ENCODE measurements at places on chromosomes 16 and 17.
A peak's percentile ranks its signal among the peaks of the same experiment; 100 is the strongest.

DNA sequence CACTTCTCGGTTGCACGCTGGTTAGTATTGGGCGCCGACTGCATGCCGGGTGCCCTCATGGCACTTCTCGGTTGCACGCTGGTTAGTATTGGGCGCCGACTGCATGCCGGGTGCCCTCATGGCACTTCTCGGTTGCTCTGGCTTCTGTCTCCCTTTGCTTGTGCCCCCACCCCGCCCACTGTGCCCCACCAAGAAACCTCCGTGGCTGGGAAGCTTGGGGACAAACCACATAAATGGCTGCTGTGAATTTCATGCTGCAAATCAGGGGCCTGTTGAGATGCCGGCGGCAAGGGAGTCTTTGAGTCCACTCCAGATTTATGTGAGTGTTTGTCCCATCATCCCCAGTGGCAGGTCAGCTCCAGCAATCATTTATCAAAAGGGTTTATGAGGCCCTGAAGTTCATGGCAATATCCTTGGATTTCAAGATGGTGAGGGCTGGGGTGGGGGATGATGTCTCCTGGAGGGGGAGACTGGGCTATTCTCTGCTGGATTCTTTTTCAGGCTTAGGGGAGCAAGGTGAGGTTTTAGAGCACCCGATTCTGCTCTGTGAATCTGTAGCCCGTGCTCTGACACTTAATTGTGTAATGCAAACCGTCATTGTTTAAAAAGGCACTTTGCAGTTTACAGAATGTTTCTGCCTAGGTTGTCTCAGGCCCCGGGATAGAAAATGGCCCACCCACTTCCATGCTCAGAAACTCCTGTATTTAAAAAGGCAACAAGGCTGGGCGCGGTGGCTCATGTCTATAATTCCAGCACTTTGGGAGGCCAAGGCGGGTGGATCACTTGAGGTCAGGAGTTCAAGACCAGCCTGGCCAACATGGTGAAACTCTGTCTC is 51.2 kb upstream of the CIBAR2 start:
- no peak for DNase-seq

DNA sequence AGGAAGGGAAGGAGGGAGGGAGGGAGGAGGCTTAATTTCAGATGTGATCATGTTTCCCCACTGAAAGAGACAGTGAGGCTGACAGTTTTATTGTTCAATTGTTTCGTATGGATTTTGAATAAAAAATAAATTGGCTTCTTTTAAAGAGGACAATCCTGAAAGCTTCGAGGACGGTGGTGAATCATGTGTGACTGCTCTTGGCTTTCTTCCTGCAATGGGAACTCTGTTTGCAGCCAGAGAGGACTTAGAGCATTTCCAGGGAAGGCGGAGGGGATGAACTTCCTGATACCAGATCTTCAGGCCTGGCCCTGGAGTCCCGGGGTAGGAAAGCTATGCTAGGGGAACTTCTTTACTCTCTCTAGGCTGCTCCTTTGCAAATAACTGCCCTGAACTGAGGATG is 72.8 kb upstream of the C16orf82 start:
- DNase-seq = no peak

GRCh38 chr17:74818291-74818938 is 41.3 kb downstream of the GRIN2C start:
- DNase-seq = no peak

DNA sequence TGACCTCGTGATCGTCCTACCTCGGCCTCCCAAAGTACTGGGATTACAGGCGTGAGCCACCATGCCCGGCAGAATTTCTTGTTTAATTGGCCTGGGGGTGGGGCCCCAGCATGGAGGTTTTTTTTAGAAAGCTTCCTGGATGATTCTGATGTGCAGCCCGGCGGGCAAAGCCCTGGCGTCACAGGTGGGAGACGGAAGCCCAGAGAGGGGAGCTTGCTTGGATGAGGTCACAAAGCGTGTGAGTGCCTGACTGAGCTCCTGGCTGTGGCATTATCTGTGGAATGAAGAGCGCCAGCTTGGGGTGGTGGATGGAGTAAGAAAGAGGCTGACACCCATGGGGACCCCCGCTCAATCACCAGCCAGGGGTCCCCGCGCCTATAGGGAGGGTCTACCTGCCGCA is 4.1 kb downstream of the VASN start:
- no peak for DNase-seq

GRCh38 chr17:68296217-68297191 is 5.2 kb downstream of the ARSG start:
- peak; percentile 83 for DNase-seq

DNA sequence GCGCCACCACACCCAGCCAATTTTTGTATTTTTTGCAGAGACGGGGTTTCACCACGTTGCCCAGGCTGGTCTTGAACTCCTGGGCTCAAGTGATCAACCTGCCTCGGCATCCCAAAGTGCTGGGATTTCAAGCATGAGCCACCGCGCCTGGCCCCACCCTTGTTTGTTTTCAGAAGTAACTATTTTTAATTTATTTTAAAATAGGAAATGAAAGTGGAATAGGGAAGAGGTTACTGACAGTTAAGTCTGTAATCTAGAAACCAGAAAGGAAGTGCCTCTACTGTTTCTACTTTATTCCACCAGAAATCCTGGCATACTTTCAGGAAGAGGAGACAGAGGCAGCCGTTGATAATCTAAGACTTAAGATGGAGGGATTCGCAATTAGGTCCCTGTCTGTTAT is 225.6 kb downstream of the TANC2 start:
- no peak for DNase-seq

DNA sequence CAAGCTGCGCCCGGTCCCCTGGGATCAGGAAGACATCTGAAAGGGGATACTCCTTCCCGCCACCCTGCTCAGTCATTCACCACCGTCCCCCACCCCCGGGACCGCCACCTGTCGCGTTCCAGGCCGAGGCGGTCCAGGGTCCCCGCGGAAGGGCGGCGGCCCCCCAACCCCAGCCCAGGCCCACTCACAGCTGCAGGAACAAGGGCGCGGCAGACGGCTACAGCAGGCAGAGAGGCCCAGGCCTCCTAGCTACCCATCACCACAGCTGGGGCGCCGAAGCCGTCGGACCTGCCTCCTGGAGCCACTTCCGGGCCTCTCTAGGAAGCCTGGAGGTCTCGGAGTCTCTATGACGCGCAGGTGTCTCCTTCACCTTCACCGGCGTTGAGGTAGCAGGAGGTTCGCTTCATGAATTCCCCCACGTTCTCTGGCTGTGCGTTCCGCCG is at the start of gene SDR42E1:
SDR42E1 (minus strand) TSS at position 272 of the 443 bp plus-strand sequence. CDS start 10,612 bp downstream, outside the sequence.
- DNase-seq = no peak
